ENCODE measurements at places on chromosomes 16 and 17. TPM values are rescaled to one million over a fixed set of nuclear protein-coding genes. Genes with fewer than 3 reads are reported as not detected.

GDPD1 gene
- 3.5 TPM for total RNA-seq

- no peak for DNase-seq
Observed at GRCh38 chr17:3542410-3543088, 15.1 kb downstream of the TRPV3 start.

- DNase-seq, result no peak
Observed at GRCh38 chr16:48262631-48263030, 15.3 kb upstream of the ABCC11 start.

RNF135 gene
- total RNA-seq, result 8.5 TPM

ENPP7 gene
- not detected for total RNA-seq

TPSAB1 gene
- not detected for total RNA-seq

- no peak for DNase-seq
Observed at GRCh38 chr16:85923153-85924021, 24.4 kb downstream of the IRF8 start.
